ENCODE measurements at places on chromosomes 3 and 15. TPM values are rescaled to one million over a fixed set of nuclear protein-coding genes. Genes with fewer than 3 reads are reported as not detected.

TUBGCP5 gene
- 17.2 TPM for total RNA-seq

DNA sequence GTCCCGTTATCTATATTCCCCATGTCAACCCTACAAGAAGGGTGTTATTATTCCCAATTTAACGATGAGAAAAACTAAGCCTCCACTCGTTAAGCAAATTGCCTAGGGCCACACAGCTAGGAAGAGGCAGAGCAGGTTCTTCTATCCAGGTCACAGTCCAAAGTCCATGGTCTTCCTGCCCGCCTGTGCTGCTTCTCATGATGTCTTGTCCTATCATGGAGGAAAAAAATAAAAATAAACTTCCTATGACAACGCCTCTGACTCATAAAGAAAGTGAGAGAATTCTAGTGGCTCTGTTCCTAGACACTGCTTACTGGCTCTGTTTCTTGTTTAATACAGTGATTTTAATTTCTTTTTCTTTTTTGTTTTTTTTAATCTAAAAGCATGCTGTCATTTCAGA is 9.7 kb downstream of the COL8A1 start:
- DNase-seq, result no peak

GRCh38 chr15:47998619-47999019 is 122.2 kb upstream of the SLC24A5 start:
- no peak for DNase-seq

GRCh38 chr3:106962993-106963392 is 414.2 kb upstream of the CCDC54 start:
- DNase-seq, result no peak

GRCh38 chr3:147509448-147509847 is 100.3 kb downstream of the ZIC1 start:
- DNase-seq, result no peak

- no peak for DNase-seq
Observed at GRCh38 chr3:30085486-30085885, 520.9 kb upstream of the TGFBR2 start.

DNA sequence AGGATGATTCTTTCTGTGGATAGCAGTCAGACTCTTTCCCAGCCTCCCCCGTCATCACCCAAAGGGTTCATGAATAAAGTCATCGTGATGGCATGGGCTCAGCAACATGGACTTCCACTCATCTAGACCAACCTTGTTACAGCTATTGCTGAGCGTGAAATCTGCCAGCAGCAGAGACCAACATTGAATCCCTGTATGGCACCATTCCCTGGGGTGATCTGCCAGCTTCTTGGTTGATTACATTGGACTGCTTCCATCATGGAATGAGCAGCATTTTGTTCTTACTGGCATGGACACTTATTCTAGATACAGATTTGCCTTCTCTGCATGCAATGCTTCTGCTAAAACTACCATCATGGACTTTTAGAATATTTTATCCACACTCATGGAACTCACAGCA is 195.6 kb upstream of the AZI2 start:
- no peak for DNase-seq

- DNase-seq, result no peak
Observed at GRCh38 chr3:59133311-59133710, 83.5 kb upstream of the CFAP20DC start.

POLQ gene
- 12.4 TPM for total RNA-seq

Data from CD8-positive, alpha-beta memory T cell (primary cell).